ENCODE measurements at places on chromosomes 1 and 21. TPM values are rescaled to one million over a fixed set of nuclear protein-coding genes. Genes with fewer than 3 reads are reported as not detected.

DNA sequence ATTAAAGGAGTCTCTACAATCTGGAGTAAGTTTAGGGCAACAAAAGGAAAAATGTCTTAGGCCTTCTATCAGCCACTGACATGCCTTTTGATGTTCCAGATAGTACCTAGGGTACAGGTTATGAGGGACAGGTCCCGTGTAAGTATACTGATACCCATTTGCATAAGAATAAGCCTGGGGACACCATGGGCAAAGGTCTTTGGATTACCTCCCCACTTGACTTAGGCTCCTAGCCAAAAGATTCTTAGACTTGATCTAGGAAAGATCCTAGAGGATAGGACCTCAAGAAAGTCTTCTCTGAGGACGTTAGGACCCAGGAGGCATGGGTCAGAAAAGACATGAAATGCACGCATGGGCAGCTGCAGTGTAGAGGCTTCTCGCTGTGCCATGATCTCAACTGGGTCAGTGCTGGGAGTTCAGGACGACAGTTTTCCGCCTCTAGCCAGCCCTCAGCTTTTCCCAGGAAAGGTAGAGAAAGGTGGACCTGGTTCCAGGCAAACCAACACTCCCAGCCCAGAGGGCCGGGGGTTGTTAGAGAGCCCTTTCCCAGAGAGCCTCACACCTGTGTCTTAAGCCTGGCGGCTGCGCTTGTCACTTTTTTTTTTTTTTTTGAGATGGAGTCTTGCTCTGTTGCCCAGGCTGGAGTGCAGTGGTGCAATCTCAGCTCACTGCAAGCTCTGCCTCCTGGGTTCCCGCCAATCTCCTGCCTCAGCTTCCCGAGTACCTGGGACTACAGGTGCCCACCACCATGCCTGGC lies 26.6 kb downstream of the MSTO1 start:
- no peaks in the 10 kb centered on the region for H3K36me3 ChIP-seq
- H3K4me1 ChIP-seq = no peaks in the 10 kb centered on the region
- H3K4me3 ChIP-seq = no peak overlapping the region
- H3K27me3 ChIP-seq = no peaks in the 10 kb centered on the region
- H3K27ac ChIP-seq = no peak overlapping the region
- DNase-seq = no peak

GRCh38 chr1:113012149-113012548 lies 56.2 kb upstream of the SLC16A1 start:
- H3K27me3 ChIP-seq = no peaks in the 10 kb centered on the region
- no peak for DNase-seq
- H3K27ac ChIP-seq = no peak overlapping the region
- no peaks in the 10 kb centered on the region for H3K36me3 ChIP-seq
- no peak overlapping the region for H3K4me3 ChIP-seq

- DNase-seq = no peak
- no peaks in the 10 kb centered on the region for H3K36me3 ChIP-seq
- no peak overlapping the region for H3K4me3 ChIP-seq
Observed at GRCh38 chr1:62794053-62794452, 10.1 kb downstream of the ATG4C start.

TINAGL1 gene
- total RNA-seq = 227 TPM

DNA sequence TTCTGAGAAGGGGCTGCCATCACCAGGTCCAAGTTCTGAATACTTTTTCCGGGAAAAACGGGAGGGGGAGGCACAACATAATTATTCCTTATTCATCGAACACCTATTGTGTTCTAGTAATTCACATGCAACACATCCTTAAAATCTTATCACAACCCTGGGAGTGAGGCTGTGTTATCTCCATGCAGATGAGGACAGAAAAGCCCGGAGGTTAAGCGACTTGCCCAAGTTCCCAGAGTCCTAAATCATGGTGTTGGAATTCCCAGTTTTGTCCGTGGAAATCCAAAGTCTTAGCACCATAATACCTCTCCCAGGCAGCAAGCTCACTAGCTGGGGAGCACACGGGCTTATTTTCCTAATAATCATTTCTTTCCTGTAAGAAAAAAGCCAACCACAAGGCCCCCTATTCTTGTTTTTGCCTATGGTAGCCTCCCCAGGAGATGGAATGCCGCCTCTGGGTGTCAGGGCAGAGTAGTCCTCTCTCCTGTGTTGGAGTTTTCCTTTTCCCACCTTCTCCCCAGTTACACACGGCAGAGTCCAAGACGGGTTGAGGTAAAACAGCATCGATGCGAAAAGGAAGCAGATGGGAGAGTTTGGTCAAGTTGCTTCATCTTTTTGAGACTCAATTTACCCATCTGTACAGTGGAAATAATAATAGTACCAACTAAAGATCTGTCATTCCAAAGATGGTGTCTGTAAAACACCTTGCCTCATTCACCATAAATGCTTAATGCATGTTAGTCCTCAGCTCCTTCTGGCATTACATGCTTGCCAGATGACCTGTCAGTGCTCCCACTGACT lies 228.0 kb upstream of the TMEM51 start:
- H3K27ac ChIP-seq = no peak overlapping the region
- H3K36me3 ChIP-seq = no peaks in the 10 kb centered on the region
- peak overlapping the region; percentile 47 for H3K4me3 ChIP-seq
- peaks cover 20% of the 10 kb centered on the region for H3K4me1 ChIP-seq
- H3K27me3 ChIP-seq = peaks cover 12% of the 10 kb centered on the region
- DNase-seq = no peak

UAP1 gene
- 130 TPM for total RNA-seq

DNA sequence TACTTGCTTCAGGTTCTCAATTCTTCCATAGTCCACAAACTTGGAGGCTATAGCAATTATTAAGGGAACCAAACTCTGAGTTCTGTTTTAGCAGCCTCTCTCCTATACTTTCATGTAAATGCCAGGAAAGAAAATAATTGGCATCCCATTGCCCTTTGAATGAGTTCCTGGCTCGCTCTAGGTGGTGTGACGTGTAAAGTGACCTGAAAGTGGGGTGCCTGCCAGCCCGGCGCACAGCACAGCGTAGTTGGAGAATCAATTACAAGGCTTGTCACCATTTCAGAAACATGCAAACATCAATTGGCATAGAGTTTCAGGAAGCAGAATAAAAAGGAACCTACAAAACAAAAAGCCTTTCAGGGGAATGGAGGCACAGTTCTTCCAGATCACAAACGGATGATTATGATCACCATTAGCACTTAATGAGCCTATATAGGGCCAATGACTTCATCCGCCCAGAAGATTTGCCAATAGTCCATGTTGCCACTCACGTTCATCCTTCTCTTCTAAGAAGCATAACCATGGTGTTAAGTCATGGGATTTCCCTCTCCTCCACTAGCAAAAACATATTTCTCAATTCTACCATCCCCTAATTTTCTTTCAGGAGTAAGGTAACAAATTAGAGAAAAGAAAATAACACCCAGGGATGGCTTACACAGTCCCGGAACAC lies 354.6 kb upstream of the ADGRL2 start:
- H3K36me3 ChIP-seq = no peaks in the 10 kb centered on the region
- no peak overlapping the region for H3K27ac ChIP-seq
- DNase-seq = no peak

DNA sequence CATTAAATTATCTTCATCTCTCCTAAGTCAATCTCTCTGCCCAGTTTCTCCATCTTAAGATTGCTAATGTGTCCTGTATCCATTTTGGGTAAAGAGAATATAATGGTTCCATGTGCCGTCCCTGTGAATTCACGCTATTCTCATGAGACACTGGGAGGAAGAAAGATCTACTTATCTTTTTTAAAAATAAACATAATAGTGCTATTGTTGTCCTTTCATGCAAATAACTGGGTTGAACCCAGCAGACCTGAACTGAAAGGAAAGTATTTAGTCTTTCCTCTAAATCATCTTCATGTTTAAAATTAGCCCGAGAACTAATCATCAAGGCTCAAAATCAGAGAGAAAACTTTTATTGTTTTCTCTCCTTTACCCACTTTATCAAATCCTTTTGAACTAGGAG lies 22.4 kb downstream of the SLAMF1 start:
- DNase-seq = no peak
- no peak overlapping the region for H3K27ac ChIP-seq
- no peaks in the 10 kb centered on the region for H3K36me3 ChIP-seq
- no peaks in the 10 kb centered on the region for H3K27me3 ChIP-seq

GRCh38 chr1:5611431-5611830 lies 380.8 kb downstream of the NPHP4 start:
- no peaks in the 10 kb centered on the region for H3K36me3 ChIP-seq
- H3K4me1 ChIP-seq = no peaks in the 10 kb centered on the region
- no peak overlapping the region for H3K27ac ChIP-seq
- no peak for DNase-seq

ASAP3 gene
- 140 TPM for total RNA-seq

DNA sequence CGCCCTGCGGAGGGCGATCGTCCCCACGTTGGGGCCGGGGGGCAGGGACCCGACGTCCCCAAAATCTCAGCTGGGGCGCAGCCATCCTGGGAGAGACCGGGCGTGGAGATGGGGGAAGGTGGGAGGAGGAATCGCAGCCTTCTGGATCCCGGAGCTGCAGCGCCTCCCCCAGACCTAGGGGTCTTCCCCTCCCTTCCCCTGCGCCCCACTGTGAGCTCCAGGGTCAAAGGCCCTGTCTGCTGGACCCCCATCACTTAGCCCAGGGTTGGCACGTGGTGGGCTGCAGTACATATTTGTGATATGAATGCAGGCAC lies 90.2 kb upstream of the VAMP3 start:
- H3K27me3 ChIP-seq = no peaks in the 10 kb centered on the region
- no peak for DNase-seq
- no peaks in the 10 kb centered on the region for H3K36me3 ChIP-seq
- peak overlapping the region; percentile 28 for H3K27ac ChIP-seq

PLD5 gene
- not detected for total RNA-seq

Measured in tibial nerve (tissue), 4 donors.